ENCODE measurements at places on chromosomes 3 and 15.
A peak's percentile ranks its signal among the peaks of the same experiment; 100 is the strongest.

GRCh38 chr15:70876683-70877082 is 15.6 kb downstream of the THAP10 start:
- no peak for DNase-seq

- DNase-seq = no peak
These were observed 53.0 kb downstream of the RLBP1 start for GRCh38 chr15:89168316-89168833.

DNA sequence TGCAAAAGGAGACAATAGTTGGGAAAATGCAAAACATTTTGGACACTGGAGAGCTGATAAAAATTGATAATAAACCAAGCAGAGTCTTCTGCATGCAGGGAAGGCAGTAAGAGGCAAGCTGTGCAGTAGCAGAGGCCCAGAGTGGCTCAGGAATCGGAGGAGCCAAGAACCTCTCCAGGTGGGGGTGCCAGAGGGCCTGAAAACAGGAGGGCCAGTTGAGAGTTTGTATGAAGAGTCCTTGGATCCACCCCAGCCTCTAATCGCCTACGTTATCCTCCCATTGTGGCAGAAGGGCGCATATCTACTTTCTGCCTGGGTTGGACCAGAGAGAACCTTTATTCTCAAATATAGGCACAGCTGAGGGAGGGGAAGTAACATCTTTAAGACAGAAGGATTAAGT is 48.9 kb upstream of the RBP1 start:
- DNase-seq = no peak

GRCh38 chr3:17656264-17656663 is 86.2 kb downstream of the TBC1D5 start:
- no peak for DNase-seq

DNA sequence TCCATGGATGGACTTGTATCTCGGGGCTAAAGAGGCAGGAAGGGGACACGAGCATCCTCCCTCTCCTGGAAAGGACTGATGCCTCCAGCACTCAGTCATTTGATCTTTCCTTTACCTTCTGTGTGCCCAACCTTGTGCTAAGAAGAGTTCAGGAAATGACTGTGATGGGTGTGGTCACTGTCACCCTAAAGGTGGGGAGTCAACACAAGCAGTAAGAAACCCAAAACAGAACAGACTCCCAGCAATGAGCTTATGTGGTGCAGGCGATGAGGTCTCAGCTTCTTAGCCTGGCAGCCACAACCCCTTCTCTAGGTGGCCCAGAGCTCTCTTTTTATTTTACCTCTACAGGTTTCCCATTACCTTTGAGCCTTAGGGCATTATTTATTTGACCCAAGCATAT is 3.8 kb downstream of the MPI start:
- DNase-seq = no peak

GRCh38 chr3:10502185-10502880 is 3.1 kb downstream of the ATP2B2 start:
- DNase-seq = no peak

- no peak for DNase-seq
These were observed 26.1 kb upstream of the VPS8 start for GRCh38 chr3:184785890-184786279.

DNA sequence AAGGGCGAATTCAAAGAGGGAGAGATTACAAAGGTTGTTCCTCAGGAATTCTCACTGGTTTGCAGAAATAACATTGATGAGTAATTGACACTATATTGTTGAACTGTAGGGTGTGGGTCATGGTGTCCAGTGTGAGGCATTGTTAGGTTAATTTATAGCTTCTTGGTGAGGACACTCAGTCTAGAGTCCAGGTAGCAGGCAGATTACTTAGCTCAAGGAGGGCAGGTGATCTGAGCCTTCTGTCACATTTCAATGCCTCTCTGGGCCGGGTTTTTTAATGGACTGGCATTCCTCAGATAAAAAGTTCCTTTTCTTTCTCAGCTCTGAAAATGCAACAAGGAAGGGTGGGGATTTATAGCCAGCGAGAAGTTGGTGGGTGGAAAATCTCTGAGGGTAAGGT is 194.2 kb upstream of the PROK2 start:
- DNase-seq = no peak

DNA sequence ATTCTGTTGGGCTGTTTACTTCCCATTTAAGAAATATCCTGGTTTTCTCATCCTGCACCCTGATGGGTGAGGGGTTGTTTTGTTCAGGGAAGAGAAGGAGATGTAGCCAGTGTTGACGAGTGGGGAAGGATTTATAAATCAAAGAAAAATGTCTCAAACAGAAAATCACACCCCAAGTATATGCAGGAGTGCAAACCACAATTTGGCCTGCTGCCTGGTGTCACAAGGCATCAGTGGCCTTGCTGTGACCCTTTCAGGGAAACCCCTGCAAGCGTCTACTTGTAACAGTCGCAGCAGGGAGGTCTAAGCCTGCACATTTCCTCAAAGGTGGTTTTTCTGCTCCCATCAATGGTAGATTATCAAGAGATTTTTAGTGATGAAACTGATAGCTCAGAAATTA is 132.6 kb upstream of the LRRN1 start:
- peak; percentile 56 for DNase-seq

GRCh38 chr3:47035645-47036044 is 56.2 kb downstream of the NBEAL2 start:
- no peak for DNase-seq

DNA sequence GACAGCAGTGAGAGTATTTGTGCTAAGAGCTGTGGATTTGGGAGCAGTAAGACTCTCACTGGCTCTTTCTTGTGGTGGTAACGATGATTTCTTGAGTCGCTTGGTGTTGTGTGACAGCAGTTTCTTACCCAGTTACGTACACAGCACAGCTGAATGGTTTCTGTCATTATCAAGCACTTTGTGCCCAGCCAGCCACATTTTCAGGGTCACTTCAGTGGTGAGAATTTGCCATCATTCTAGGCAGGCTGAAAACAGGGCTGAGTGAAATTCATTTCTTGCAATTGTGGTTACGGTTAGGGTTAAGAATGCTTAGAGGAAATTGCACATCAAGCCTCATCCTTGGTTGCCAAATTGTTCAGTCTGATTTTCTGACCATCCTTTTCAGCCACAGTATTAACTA is 130.1 kb downstream of the RYR3 start:
- DNase-seq = no peak

DNA sequence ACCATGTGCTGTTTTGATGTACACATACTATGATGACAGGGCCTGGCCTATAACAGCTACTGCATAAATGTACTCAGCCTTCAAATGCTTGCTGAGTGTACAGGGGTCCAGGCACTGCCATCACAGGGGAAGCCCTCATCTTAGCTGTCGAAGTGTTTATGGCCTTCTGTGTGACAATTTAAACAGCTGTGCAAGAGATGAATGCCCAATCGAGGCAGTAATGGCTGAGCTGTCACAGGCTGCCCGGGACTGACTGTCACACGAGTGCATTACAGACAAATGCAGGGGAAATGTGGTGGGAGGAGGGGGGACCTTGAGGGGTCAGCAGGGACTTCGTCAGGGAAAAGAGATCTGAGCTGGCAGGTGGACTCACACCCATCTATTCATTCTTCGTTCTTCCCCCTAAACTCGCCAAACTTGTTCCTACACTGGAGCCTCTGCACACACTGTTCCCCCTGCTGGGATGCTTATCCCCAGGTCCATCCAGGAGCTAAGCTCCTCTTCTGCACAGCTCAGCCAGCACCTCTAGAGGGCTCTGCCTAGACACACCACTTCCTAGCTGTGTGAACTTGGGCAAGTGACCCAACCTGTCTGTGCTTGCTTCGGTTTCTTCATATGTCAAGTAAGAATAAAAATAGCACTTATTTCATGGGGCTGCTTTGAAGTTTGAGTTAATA is 156.2 kb upstream of the IQSEC1 start:
- peak; percentile 2 for DNase-seq

- DNase-seq = no peak
These were observed 34.8 kb downstream of the CCNL1 start for GRCh38 chr3:157125101-157125500.

- DNase-seq = no peak
These were observed 66.3 kb downstream of the NEK10 start for GRCh38 chr3:27302891-27303290.

DNA sequence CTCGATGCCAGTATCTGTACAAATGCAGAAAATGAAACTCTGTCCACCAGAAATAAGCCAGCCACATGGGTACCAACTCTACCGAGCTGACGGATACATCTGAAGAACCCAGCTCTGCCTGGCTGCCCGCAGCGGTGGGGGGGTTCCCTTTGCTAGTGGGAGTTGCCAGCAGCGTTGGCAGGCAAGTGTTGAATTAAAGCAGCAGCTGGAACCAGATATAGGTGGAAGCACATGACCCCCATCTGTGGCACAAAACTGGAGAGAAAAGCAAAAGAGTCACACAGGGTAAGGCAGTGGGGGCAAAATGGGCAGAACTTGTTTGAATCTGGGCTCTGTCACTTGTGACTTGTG is 17.9 kb downstream of the CRYGS start:
- DNase-seq = no peak

DNA sequence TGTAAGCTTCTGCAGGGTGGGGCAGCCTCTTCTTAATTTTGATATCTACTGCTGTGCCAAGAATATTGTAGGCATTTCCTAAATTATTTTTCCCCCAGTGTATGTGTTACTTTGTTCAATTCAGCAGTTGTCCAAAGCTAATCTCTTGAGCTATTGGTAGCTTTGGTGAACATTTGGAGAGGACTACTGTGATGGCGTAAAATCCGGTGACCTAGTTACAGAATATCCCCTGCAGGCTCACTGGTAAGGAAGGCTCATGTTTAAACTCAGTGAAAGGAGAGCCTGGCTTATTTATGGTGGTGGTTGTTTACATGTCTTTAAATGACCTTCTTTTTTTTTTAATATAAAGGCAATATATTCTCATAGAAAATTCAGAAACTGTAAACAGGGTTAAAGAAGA is 105.6 kb downstream of the LPP start:
- DNase-seq = no peak

DNA sequence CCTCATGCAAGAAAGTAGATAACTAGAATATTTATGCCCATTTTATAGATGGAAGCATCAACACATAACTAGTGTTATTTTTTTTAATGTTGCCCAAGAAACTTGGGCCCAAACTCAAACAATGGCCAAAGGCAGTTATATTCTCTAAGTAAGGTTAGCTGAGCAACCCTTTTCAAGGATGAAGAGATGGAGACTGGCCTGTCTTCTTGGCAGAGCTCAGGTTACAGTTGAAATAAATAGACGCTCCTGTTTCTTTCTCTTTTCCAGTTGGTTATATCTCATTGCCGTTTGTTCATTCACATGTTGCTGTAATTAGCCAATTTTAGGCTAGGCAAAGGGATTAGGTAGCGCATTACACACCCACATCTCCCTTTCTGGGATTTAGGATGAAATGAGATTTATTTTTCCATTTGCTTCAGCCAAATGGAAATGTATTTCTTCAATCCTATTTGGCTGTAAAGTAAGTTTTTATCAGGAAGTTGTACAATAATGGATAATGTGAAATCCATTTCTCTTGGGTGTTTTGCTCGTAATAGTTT is 93.2 kb downstream of the CMSS1 start:
- DNase-seq = no peak

- no peak for DNase-seq
These were observed 1030.4 kb upstream of the CADM2 start for GRCh38 chr3:83928391-83928790.

DNA sequence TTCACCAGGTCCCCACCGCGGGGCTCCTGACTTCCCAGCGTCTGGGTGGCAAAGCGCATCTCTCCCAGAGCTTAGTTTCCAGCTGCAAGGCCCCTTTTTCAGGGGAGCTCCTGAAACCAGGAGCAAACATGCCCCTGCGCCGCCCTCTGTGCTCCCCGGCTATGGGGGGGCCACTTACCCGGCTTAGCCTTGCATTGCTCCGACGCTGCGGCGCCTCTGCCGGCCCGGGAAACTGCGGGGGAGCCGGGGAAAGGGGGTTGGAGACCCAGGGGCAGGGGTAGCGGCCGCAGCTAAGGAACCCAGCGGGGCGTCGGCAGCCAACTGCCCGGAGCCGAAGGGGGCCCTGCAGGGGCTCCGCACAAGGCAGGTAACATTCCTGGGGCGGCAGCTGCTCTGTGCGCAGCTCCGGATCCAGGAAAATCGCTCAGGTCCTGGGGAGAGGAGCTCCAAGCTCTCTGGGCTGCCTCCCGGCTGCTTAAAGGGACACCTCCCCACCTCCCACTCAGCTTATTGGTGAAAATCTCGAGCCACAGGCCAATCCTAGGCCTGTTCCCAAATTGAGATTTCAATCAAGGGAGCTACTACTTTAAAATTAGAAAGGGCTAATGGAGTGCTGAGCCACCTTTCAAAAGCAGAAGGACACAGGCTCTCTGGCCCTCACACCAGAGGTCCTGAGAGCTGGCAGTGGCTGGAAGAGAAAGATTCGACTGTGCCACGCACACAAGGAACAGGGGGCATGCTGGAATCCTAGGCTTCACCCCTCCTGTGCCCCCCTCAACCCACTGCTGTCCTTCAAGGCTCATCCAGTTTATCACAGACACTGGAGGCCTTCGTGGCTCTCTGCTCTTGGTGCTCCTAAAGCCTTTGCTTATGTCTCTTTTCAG is 42.7 kb upstream of the PRICKLE2 start:
- DNase-seq = no peak

DNA sequence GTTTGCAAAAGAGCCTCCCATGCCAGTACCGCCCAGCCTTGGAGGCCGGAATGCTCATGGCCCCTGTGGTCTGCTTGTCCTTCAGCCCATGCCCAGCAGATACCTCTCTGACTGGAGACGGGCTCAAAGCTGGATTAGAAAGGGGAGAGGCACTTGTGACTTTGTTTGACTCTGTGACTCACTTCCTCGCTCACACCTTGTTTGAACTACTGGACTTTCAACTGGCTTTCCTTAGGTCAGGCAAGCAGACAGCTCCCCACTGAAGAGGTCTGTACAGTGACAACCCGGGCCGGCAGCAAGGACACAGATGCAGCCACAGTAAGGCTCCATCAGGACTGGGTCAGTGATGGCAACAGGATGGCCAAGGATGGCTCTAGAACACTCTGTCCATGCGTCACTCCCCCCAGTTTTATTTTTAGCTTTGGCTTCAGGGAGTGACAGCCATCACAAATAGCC is 98.6 kb upstream of the ABHD17C start:
- DNase-seq = no peak

DNA sequence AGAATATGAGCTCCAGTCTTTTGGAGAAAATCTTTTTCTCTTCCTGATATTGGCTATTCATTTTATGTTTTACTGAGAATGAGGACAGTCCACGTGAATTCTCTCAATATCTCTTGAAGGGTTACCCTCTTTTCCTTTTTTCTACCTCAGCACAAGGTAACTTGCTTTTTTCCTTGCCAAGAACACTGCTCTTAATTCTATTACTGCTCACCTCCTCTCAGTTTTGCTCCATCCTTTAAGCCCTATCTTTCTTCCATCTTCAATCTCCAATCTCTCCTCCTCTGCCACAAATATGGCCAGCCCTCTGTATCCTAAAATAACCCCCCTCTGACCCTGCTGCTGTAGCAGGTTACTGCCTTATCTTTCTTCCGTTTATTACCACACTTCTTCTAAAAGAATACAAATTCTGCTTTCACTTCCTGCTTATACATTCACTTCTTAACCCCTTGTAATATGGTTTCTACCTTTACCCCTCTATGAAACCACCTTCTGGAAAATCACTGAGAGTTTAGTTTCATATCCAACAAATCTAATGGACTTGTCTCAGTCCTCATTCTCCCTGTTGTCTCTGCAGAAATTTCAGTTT is 89.0 kb downstream of the NFKBIZ start:
- DNase-seq = no peak
